B cell (primary cell): ENCODE measurements at places on chromosomes 4 and X. TPM values are rescaled to one million over a fixed set of nuclear protein-coding genes. Genes with fewer than 3 reads are reported as not detected.

The IRS4 gene
- total RNA-seq, result not detected in 2 replicates

The STARD8 gene
- total RNA-seq, result 0.46 and 0.54 TPM in 2 replicates

The OCRL gene
- total RNA-seq, result 8.8 and 10.6 TPM in 2 replicates

GRCh38 chr4:156442912-156443311 is 489.2 kb upstream of the CTSO start:
- DNase-seq, result no peak
- H3K27ac ChIP-seq, result no peak overlapping the region
- no peaks in the 10 kb centered on the region for H3K4me1 ChIP-seq
- no peaks in the 10 kb centered on the region for H3K27me3 ChIP-seq
- H3K4me3 ChIP-seq, result no peak overlapping the region

The DNASE1L1 gene
- total RNA-seq, result 24.6 TPM in 2 replicates
